Fibroblast of skin of abdomen (primary cell): ENCODE measurements at places on chromosomes 3 and 15.

GRCh38 chr15:74170875-74171578, 2.5 kb upstream of the ISLR start:
- no peak for DNase-seq

GRCh38 chr3:53083521-53083920, 37.6 kb upstream of the SFMBT1 start:
- peak; percentile 63 for DNase-seq

DNA sequence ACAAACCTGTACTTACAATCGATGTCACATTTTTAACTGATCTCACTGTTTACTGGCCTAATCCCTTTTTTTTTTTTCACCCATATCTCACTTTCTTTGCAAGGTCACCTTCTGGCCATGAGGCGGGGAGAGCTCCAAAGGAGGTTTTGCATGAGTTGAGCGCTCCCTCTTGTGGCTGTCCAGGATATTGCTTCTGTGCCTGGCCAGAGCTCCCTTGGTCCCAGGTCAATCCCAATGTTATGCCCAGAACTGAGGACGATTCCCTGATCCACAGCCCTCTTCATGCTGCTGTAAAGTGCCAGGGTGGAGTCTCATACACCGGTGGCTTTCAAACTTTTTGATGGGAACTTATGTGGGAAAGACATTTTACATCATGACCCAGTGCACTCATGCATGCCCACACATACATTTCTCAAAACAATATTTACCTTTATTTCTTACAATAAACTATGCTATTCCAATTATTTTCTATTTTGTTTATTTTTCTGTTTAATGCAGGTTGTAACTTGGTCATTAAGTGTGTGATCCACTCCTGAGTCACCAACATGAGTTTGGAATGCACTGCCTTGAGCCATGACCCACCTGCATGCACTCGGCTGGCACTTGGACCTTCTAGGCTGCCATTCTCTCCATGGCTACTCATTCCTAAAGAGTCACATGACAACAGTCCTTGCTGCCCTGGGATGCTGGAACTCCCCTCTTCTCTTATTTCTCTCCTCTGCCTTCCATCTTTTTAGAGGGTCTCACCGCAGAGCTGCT, 9.6 kb upstream of the SST start:
- peak; percentile 70 for DNase-seq

GRCh38 chr3:160837394-160837980, 81.5 kb downstream of the PPM1L start:
- no peak for DNase-seq

DNA sequence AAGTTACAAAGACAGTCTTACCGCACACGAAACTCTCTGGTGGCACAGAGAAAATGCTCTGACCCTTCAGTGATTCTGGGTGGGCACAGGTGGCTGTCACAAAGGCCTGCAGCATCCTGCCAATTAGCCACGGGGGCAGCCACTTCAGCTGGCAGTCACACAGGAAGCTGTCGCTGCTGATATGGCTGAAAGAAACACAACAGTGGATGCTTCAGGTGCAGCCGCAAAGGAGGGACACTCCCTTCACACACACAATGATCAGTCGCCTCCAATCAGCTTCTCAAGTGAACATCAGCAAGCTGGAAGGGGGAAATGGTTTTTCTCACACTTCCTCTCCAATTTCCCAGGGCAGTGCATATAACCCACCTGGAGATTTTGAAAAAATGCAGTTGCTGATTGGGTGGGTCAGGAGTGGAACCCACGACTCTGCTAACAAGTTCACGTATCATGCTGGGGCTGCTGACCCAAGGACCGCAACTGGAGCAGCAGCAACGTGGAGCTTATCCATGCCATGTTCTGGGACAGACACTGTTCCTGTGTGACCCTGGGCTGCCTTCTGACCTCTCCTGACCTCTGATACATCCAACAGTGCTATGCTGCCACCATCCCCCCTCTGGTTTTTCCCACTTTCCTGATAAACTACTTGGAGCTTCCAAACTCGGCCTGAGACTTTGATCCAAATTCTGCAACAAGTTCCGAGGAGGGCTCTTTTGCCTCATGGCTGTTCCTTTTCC, 106.6 kb downstream of the LRIG1 start:
- no peak for DNase-seq

- no peak for DNase-seq
Measured at GRCh38 chr3:27883266-27883665, 161.1 kb upstream of the EOMES start.

GRCh38 chr3:186514296-186515002, 29.7 kb downstream of the CRYGS start:
- DNase-seq: no peak

DNA sequence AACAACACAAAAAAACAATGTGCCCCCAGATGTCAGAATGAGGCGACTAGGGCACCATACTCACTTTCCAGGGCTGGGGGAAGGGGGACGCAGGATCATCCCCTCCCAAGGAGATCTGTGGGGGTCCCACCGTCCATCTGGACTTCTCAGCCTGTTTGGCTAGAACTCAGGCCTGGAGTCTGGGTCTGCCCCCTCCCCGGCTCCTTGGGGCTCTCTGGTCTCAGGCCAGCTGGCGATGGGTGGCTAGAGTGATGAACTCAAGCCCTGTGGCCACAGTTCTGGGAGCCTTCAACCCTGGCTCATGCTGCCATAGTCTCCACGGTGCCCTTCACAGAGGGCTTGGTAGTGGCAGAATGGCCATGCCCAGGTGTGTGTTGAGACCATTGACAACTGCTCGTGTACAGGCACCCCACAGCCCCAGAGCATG, 13.6 kb downstream of the ZBTB47 start:
- no peak for DNase-seq

DNA sequence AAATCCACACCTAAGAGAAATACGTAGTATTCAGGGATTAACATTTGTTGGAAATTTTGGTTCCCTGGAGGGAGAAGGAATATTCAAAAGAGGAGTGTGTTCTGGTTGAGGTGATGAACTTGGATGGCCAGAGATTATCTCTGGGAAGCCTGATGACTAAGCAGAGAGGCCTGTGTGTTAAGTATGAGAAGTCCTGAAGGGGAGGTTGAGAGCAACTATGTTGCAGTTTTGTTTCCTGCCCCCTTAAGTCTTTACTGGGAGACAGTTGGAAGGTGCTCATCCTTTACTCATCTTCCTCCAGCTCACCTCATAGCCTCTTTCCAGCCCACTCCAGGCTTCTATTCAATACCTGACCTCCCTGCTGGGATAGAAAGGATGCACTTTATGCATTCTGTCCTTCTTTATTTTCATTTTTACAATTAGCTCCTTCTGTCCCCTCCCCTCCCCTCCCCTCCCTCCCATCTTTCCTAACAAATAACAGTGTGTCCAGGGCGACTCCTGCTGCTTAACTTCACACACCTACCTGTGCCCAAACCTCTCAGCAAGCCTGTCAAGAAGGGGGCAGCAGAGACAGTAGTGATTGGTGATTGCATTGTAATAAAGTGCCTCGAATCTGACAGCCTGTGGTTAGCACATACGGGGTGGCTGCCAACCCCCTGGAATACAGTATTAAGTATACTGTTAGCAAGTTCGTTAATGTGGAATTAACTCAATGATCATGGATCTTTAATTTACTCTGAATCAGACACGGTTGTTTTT, 11.9 kb downstream of the RAP2B start:
- DNase-seq: peak; percentile 57

- no peak for DNase-seq
Measured at GRCh38 chr15:65806397-65806796, 14.3 kb upstream of the DENND4A start.

DNA sequence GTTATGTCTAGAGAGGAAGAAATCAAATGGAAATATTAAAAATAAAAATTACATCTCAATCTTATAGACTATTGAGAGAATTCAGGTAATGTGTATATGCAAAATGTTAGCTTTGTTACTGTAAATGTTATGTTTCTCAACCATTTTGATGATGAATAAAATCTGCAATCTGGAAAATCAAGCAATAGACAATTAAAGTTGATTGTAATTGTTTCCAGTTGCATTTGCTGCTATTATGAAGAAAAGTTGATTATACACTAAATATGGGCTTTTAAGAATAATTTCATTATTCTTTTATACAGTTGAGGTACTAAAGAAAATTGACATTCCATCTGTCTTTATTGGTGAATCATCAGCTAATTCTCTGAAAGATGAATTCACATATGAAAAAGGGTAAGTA, 68.9 kb downstream of the PFN2 start:
- no peak for DNase-seq
